ENCODE measurements at places on chromosomes 3 and 15. TPM values are rescaled to one million over a fixed set of nuclear protein-coding genes. Genes with fewer than 3 reads are reported as not detected.

The GADL1 gene
- under 0.01 TPM for total RNA-seq

The AGTR1 gene
- total RNA-seq, result 2.3 TPM

The CNBP gene
- total RNA-seq, result 269 TPM

The GPR160 gene
- 2.0 TPM for total RNA-seq

The FAM3D gene
- not detected for total RNA-seq

The HTR3E gene
- not detected for total RNA-seq

The GNAT1 gene
- total RNA-seq, result not detected

The PIERCE2 gene
- total RNA-seq, result 2.1 TPM

The HYKK gene
- 2.9 TPM for total RNA-seq

The CYP1A2 gene
- total RNA-seq, result not detected

The ST3GAL6 gene
- 10.4 TPM for total RNA-seq

The XCR1 gene
- not detected for total RNA-seq

The GLDN gene
- 1.2 TPM for total RNA-seq

The ZBTB11 gene
- 26.8 TPM for total RNA-seq

The TNFAIP8L3 gene
- 17.8 TPM for total RNA-seq

The GOLGA8T gene
- total RNA-seq, result 0.28 TPM

The REC114 gene
- total RNA-seq, result not detected

The PRR20G gene
- not detected for total RNA-seq

The ERICH6 gene
- total RNA-seq, result under 0.01 TPM

The ADCY5 gene
- under 0.01 TPM for total RNA-seq

The CSPG4 gene
- 70.7 TPM for total RNA-seq

The CYP8B1 gene
- not detected for total RNA-seq

The FGD5 gene
- 0.85 TPM for total RNA-seq

The MYO5C gene
- total RNA-seq, result under 0.01 TPM

The ZNF774 gene
- 3.1 TPM for total RNA-seq

The NUP210 gene
- total RNA-seq, result 0.38 TPM

The RTP1 gene
- under 0.01 TPM for total RNA-seq

The SLC28A1 gene
- under 0.01 TPM for total RNA-seq

The CACNA1D gene
- total RNA-seq, result 0.19 TPM

The EPHA3 gene
- 10.1 TPM for total RNA-seq

The ALDH1A3 gene
- total RNA-seq, result 287 TPM

The ATP10A gene
- total RNA-seq, result 13.0 TPM

The CCR9 gene
- total RNA-seq, result not detected

The TRH gene
- total RNA-seq, result under 0.01 TPM

Data from regular cardiac myocyte (primary cell).